ENCODE measurements at places on chromosomes 2 and 18. TPM values are rescaled to one million over a fixed set of nuclear protein-coding genes. Genes with fewer than 3 reads are reported as not detected.

The CDKL4 gene
- polyA plus RNA-seq: 0.18 TPM

The PLA2R1 gene
- polyA plus RNA-seq: 2.5 TPM

DNA sequence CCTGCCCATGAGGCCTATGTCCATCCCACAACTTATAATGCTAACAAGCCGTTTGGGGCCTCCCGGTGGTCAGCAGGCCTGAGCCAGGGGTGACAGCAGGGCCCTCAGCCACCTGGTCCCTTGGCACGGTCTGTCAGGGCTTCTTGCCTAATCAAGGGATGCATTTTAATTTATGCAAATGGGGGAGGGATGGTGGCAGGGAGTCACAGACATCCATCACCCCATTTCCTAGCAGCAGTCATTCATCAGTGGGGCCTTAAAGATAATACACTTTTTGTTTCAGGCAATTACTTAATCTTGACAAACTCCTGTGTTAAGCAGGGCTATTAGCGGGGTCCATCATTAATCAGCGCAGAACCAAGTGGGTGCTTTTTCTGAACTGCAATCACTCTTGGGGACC, 174.5 kb downstream of the GLI2 start:
- no peak for DNase-seq
- H3K4me3 ChIP-seq: no peak overlapping the region
- H3K4me1 ChIP-seq: peaks cover 32% of the 10 kb centered on the region
- H3K36me3 ChIP-seq: no peaks in the 10 kb centered on the region

- no peak overlapping the region for H3K27ac ChIP-seq
- peaks cover 2% of the 10 kb centered on the region for H3K27me3 ChIP-seq
- DNase-seq: no peak
- no peaks in the 10 kb centered on the region for H3K36me3 ChIP-seq
- H3K4me3 ChIP-seq: no peak overlapping the region
These were observed 1.4 kb downstream of the CMPK2 start for GRCh38 chr2:6864231-6864754.

DNA sequence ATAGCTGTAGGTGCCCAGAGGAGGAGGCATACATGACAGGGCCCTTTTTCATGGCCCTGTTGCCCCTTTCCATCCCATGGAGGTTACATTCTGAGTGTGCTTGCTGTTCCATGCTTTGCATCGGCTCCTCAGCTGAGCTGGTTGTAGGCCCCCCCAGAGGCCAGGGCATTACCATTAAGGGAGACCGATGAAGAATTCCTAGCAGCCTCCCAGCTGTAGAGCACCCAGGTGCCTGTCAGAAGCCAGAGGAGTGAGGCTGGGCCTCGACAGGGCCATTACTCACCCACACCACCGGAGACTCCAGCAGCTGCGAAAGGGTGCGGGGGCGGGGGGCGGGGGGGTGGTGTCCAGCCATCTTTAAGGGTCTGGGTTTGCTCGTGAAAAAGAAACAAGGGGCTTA, 72.2 kb downstream of the GALNT14 start:
- H3K27me3 ChIP-seq: no peaks in the 10 kb centered on the region
- no peak overlapping the region for H3K4me3 ChIP-seq
- no peaks in the 10 kb centered on the region for H3K4me1 ChIP-seq
- H3K27ac ChIP-seq: no peak overlapping the region
- no peak for DNase-seq

DNA sequence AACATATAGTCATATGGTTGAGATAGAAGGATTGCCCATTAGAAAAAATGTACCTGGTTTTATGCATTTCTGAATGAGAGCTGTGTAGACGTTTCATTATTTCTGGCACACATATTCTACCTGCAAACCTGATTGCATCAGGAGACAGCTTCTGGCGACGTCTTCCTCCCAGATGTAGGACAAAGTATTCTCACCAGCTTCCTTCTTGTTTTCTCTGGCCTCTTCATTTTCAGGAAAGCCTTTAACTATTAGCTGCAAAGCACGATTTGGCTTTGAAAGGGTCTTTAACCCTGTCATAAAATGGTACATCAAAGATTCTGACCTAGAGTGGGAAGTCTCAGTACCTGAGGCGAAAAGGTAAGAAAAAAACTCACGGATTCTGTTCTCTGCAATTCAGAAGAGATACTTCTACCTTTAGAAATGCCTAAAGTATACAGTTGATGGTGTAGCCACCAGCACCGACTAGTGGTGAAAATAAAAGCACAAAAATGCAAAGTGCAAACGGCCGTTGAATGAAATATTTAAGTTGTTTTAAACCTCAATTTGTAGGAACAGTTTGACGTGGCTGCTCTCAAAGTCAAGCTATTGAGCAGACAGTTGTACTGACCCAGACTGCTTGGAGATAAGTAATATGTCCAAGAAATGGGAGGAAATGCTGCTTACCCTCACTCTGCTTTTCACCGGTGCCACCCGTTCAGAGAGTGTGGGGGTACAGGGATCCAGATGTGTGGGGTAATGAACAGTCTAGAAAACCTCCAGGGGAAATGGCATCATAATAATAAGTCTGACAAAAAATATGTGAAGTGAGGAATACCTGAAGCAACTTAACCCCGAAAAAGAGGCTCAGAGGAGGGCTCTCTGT, 20.2 kb downstream of the IL18RAP start:
- H3K4me1 ChIP-seq: no peaks in the 10 kb centered on the region
- H3K27ac ChIP-seq: no peak overlapping the region
- no peak overlapping the region for H3K4me3 ChIP-seq
- H3K27me3 ChIP-seq: no peaks in the 10 kb centered on the region
- H3K36me3 ChIP-seq: no peaks in the 10 kb centered on the region

DNA sequence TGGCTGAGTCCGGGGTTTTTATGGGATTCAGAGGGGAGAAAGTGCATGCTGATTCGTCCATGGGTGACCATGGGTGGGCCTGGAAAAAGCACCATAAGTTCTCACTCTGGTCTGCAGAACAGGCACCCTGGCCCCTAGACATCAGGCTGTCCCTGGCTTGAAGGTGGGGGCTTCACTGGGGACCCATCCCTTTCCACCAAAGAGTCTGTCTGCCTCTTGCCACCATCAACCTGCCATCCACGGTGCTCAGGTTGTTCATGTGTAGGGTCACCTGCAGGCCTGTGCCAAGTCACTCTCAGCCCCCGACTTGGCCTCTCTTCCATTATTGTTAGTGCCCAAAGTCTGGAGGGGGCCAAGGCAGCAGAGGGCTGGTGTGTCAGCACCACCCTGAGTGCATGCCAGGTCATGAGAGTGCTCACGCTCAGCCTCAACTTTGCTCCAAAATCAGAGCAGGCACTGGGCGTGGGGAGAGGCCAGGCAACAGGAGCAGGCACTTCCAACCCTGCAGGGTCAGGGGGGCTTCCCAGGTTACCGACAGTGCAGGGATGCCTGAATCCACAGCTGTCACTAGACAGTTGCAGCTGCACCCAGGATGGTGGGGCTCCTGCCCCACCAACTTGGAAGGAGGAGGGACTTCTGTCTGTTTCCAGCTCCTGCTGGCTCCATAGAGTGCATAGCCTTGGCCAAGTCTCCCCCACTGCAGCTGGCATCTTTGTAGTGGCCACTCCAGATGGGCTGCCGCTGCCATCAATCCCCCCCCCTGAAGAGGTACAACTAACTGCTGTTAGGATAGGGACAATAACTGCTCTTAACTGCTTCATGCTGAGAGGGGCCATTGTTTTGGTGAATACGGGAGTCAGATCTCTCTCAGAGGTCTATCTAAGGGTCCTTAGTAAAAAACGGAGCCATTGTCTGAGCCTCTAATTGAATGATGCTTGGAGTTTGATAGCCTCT, 209.3 kb downstream of the AKAIN1 start:
- no peak for DNase-seq
- H3K27ac ChIP-seq: no peak overlapping the region
- H3K4me1 ChIP-seq: no peaks in the 10 kb centered on the region
- no peaks in the 10 kb centered on the region for H3K27me3 ChIP-seq
- no peaks in the 10 kb centered on the region for H3K36me3 ChIP-seq
- no peak overlapping the region for H3K4me3 ChIP-seq

- no peak for DNase-seq
- no peaks in the 10 kb centered on the region for H3K27me3 ChIP-seq
- H3K4me1 ChIP-seq: no peaks in the 10 kb centered on the region
- H3K4me3 ChIP-seq: no peak overlapping the region
- H3K27ac ChIP-seq: no peak overlapping the region
- no peaks in the 10 kb centered on the region for H3K36me3 ChIP-seq
These were observed 192.9 kb upstream of the SMAD2 start for GRCh38 chr18:48123324-48123723.

All from fibroblast of lung (primary cell).